ENCODE measurements at places on chromosomes 7 and 10. TPM values are rescaled to one million over a fixed set of nuclear protein-coding genes. Genes with fewer than 3 reads are reported as not detected.

The ATG9B gene
- 2.6 TPM for total RNA-seq

The RBP3 gene
- 2.2 TPM for total RNA-seq

The FXYD4 gene
- not detected for total RNA-seq

DNA sequence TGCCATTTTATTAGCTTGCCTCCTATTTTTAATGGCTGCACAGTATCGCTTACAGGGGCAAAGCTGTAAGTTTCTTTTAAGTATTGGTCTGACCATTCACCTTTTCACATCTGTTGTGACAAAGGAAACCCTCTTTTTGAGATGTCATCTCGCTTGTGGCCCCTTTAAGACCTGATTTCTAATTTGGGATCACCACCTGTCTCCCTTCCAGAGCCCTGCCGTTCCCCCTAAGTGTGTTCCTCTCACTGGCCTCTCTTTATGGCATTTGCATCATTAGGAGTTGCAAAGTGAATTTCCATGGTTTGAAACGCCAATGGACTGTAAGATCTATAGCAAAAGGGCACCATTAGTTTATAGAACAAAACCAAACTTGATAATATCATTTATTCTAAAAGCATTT, 1.4 kb downstream of the EPDR1 start:
- no peak for DNase-seq

- peak; percentile 66 for DNase-seq
Observed at GRCh38 chr7:129855234-129855673, 97.5 kb downstream of the UBE2H start.

DNA sequence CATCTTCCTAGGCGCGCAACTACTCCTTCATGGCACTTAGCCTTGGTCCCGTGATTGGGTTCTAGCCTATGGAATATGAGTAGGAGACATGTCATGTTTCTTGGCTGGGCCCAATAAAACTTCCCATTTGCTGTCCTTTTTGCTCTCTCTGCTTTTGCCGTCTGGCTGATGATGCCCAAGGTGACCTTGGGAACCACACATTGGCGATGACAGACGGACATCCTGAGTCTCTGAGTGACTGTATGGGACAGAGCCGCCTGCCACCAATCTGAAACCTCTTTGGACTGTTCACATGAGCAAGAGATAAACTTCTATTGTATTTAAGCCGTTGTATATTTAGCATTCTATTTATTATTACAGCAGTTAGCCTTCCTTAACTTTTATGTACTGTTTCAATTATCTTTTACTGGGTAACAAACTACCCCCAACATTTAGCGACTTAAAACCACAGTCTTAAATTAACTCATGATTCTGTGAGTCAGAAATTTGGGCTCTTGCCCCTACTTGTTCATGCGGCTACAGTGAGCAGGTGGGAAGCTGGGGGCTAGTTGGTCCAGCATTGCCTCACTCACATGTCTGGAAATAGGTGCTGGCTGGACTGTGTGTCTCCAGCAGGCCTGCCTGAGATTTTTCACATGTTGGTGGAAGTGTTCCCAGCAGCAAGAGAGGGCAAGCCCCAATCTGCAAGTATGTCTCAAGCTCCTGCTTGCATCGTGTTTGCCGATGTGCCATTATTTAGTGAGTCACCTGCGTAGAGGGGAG, 71.7 kb downstream of the NOD1 start:
- peak; percentile 57 for DNase-seq

DNA sequence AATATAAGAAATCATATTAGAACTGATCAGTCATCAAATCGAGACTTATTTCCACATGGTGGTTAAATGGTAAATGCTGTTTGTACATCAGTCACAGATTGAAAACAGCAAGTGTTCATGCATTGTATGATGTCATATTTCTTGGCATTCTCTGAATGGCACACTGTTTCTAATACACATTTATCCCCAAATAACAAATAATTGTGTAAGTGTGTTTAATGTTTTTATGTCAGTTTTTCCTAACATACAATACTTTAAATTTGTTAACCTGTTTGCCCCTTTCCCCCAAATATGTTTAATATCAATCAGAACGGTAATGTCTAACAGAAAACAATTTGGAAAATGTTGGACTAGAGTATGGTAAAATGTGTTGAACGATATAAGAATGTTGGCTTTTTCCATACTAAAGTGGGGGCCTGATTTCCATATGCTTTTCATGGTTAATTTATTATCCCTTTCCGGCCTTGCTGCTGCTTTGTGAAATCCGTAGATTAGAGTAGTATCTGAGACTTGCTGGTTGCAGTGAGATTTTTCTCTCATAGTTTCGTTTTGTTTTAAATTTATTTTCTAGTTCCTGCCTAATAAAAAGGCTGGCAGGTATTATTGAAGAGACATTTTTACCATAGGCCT, 23.7 kb downstream of the RAB18 start:
- DNase-seq: peak; percentile 11

- no peak for DNase-seq
Observed at GRCh38 chr10:15797346-15797745, 63.0 kb downstream of the MINDY3 start.

GRCh38 chr7:42753811-42754363, 158.0 kb downstream of the C7orf25 start:
- DNase-seq: peak; percentile 39

DNA sequence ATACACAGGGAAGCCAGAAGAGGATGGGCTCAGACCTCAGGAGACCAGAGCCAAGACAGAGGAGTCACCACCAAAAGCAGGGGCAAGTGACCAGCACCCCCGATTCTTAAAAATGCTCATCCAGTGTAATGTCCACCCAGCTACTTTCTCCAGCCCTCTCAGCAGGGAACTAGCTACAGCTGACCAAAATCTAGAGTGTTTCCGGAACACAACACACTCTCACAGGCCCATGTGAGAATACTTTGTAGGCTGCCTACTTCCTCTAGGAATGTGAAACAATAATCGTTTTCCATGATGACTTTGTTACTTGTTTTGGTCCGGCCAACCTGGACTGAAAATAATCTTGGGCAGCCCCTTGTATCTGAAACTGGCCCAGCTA, 14.5 kb downstream of the PSAP start:
- DNase-seq: no peak

All from umbilical cord (tissue), 2 donors.